ENCODE measurements at places on chromosomes 7 and 10.
A peak's percentile ranks its signal among the peaks of the same experiment; 100 is the strongest.

DNA sequence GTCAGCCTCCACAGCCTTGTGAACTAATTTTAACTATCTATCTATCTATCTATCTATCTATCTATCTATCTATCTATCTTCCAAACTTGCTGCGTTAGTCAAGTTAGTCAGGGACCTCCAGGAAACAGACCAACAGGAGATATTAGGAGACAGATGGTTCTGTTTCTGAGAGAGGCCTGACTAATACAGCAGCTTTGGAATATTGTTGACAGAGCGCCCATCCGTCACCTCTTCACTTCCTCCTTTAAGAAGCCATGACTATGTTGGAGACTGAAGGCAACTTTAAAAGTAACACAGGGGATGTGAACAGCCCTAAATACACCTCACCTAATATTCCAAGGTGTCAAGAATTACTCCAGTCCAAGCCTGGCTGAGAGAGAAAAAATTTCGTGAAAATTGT, 280.9 kb upstream of the IGFBP3 start:
- DNase-seq: no peak

GRCh38 chr10:22427101-22427500, 81.8 kb downstream of the SPAG6 start:
- DNase-seq: no peak

DNA sequence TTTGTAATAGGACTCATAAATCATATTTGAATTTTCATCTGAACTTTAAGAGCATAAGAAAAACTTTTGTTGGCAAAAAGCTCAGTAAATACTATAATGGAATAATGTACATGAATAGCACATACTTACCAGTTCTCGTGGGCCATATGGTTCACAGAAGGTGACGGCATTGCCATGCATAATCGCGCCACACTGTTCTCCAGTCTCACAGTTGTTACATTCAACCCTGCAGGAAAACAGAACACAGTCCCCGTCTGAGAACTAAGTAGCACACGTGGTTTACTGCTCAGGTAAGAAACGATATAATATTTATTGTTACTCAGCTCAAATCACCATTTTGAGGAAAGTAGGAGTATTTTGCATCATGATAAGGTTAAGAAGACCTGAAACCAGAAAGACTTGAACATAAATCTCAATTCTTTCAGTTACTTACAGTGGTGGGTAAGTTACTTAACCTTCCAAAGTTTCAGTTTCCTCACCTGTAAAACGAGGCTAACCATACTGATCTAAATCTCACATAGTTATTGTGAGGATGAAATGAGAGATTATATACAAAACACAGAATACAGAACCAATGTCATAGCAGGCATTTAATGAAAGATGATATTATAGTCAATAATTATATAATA, 261.4 kb downstream of the RELN start:
- no peak for DNase-seq

DNA sequence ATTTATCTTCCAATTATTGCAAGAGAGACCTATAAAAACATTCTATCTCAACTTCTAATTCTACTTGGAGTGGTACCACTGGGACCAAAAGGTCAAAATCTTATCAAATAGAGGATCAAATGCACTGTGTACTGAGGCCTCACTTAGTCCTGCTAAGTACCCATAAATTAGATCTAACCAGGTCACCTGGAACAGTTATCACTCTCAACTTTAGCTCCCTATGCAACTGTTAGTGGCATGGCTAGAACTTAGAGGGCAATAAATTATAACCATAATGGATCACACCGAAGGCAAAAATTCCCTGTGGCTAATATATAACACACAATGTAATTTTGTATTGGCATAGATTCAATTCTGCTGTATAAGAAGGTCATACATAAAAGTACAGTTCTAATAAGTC, 428.9 kb downstream of the PCDH15 start:
- no peak for DNase-seq

DNA sequence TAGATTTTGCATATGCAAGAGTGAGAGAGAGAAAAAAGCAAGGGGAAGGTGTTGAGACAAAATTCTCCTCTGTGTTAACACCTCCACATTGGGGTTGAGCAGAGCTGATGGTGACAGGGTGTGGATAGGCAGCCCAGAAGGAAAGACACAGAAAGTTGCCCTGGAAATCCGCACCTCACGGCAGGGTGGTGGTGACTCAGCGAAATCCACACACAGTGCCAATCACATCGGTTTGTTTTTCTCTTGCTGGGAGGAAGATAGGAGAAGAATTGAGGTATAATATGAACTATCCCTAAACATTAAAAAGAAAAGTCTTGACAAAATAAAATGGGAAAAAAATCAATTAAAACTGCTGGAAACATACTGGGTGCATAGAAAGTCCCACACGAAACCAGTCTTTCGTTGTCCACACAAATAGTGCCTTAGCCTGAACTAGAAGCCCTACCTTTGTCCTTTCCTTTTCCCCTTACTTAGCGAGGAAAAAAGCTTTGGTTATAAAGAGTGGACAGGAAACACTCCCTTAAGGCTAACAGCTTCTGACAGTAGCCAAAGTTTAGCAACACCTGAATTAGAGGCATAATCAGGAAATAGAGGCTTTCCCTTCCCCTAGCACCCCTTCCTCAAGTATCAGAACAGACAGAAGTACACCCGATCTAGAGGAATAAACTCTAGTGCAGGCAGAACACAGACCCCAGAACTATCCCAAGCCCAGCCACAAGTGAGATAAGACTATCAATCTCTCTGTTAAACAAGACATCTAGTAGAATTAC, 39.2 kb upstream of the DNAJC1 start:
- no peak for DNase-seq

DNA sequence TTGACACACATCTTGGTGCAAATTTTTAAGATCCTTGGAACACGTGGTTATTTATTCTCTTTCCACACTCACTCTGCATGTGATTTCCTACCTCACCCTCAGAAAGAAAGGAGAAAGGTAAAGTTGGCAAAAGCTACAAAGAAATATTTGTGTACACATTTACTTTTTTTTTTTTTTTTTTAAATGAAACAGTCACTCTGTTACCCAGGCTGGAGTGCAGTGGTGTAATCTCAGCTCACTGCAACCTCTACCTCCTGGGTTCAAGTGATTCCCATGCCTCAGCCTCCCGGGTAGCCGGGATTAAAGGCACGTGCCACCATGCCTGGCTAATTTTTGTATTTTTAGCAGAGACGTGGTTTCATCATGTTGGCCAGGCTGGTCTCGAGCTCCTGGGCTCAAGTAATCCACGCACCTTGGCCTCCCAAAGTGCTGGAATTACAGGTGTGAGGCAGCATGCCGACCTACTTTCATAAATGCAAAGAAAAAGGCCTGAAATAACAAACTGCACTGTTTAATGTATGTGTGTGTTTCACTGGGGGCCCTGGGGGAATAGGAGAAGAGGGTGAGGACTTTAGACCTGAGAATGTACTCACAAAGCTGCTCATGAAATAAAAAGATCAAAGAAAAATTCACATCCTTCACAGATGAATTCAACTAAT, 71.6 kb upstream of the GRID1 start:
- DNase-seq: no peak

DNA sequence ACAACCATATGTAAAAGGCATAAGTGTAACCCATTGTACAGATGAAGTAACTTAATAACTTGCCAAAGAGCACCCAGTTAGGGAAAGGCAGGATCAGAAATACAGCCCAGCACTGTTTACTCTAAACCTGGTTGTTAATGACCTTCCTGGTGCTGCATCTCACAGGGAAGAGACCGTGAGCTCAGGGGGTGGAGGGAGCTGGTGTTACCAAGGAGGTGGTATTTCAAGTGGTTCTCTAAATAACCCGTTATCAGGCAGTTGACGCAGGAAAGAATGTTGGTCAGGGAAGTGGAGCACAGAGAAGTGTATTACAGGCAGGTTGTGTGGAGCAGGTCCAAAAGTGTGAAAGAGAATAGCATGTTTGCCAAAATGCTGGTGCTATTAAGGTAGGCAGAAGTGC, 4.4 kb upstream of the ST7 start:
- DNase-seq: no peak

DNA sequence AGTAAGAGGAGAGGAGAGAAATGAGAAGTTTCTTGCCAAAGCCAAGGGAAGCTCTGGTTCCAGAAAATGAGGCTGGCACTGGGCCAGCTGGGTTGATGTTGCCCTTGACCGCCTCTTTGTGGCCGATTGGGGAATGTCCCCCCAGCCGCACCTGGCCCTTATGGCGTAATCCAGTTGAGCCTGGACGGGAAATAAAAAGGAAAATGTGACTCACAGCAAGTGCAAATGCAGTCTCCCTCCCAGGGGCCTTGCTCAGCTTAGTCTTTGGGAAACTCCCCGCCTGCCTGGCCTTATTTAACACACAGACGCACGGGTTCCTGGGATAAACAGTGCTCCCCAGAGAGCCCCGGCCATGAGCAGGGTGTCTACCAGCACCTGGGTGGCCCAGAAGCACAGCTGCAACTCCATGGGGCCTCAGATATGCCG, 174.8 kb downstream of the KIAA1217 start:
- DNase-seq: peak; percentile 23

- DNase-seq: no peak
Measured at GRCh38 chr7:74376256-74377036, 77.3 kb upstream of the GTF2IRD1 start.

GRCh38 chr7:2968616-2969397, 74.9 kb downstream of the CARD11 start:
- DNase-seq: no peak

DNA sequence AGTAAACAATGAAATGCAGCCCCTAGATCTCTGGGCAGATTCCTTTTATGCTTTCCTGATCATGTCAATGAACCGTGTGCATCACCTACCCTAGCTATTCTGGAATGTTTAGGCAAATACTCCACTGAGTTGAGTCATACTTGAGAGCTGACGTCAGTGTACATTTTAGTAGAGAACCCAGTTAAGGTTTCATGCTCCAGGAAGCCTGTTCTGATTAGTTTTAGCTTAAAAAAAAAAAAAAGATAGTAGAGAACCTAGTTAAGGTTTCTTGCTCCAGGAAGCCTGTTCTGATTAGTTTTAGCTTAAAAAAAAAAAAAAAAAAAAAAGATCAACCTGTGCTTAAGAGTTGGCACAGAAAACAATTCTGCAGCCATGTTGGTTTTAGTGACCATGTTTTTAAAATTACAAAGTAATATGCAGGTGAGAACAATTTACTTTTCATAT, 3.7 kb upstream of the MCU start:
- DNase-seq: no peak

DNA sequence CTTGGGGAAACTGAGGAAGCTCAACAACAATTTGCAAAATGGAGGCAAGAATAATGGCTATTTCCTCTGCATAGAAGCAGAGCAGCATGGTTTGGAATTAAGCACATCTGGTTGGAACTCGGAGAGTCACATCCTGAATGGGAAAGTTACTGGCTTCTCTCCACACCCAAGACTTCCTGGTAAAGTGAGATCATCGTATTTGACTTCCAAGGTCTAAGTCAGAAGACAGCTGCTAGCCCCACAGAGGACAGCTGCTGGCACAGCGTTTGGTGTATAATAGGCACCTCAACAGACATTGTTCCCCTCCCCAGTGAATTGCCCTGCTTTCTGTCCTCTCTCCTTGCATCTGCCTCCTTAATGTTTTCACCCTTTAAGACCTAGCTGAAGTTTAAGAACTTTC, 37.0 kb upstream of the NRF1 start:
- no peak for DNase-seq

- DNase-seq: no peak
Measured at GRCh38 chr7:149053885-149054284, 25.6 kb upstream of the PDIA4 start.

- DNase-seq: no peak
Measured at GRCh38 chr10:33208166-33208565, 126.3 kb downstream of the NRP1 start.

DNA sequence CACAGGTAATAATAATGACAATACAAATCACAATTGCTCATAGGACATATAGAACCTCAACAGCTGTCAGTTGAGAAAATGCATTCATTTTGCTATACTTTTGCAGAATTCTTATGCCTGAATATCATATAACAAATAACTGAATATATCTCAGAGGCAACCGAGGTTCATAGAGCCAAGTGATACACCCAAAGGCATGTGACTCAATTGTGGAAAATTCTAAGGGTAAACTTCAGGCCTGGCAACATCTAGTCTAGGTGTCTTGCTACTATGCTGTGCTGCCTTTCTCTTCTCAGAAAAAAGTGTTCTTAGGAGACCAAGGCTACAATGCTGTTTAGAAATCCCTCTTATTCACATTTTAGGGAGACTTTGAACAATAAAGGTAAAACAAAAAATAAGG, 270.7 kb downstream of the BAMBI start:
- DNase-seq: no peak

- no peak for DNase-seq
Measured at GRCh38 chr10:131315344-131315743, 3.8 kb upstream of the TCERG1L start.

DNA sequence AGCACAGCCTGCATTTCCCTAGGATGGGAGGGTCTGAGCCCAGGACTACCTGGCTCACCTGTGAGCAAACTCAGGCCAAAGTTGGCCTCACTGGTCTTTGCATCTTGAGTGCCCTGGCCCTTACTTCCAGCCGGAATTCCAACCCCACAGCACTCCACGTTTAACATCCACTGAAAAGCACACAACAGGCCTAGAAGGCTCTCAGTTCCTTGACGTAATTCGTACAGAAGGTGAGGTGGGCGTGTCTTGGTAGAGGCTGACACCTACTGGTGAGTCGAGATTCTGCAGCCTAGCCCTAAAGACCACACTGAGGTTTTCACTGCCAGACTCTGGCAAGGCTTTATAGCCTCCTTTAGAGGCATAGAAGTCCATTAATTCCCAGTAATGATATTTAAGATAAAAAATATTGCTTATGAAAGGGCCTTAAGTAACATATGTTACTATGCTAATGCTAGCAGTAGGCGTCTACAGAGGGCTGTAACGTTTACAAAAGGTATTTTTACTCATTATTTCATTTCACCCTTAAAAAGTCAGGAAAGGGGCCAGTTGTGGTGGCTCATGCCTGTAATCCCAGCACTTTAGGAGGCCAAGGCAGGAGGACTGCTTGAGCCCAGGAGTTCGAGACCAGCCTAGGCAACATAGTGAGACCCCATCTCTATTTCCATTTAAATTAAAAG, 95.8 kb downstream of the HIP1 start:
- no peak for DNase-seq

DNA sequence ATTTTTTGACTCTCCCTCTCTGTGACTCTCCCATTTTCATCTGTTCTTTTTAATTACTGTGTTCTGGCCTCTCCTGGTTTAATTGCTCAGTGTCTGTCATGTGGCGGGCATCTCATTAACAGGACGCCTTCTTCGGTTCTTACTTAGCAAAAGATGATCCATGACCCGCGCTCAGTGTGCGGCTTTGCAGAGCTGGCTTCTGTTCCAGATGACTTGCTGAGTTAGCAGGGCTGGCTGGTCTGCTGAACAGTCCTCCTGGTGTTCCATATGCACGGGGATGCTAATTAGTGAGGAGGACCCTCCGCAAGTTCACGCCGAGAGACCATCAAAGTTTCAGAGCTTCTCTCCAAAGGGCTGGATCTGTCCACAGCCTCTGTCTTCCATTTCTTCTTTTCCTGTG, 258.6 kb upstream of the MKI67 start:
- DNase-seq: no peak

- DNase-seq: peak; percentile 28
Measured at GRCh38 chr7:107725138-107725740, 18.7 kb upstream of the CBLL1 start.

GRCh38 chr10:131653554-131654470, 247.0 kb upstream of the PPP2R2D start:
- no peak for DNase-seq

All from globus pallidus (tissue), 1 donor.